GM10248 (cell line): ENCODE measurements at places on chromosomes 3 and 15.

GRCh38 chr15:90868261-90868689, at the start of gene FURIN:
Gene FURIN, plus strand, starts transcription at chr15:90868588. Its CDS starts 7,153 bp downstream, at chr15:90875741.
- no peak for DNase-seq

GRCh38 chr15:79644091-79644490, 212.0 kb downstream of the MINAR1 start:
- no peak for DNase-seq

GRCh38 chr3:190399677-190400076, 11.7 kb downstream of the CLDN16 start:
- no peak for DNase-seq

DNA sequence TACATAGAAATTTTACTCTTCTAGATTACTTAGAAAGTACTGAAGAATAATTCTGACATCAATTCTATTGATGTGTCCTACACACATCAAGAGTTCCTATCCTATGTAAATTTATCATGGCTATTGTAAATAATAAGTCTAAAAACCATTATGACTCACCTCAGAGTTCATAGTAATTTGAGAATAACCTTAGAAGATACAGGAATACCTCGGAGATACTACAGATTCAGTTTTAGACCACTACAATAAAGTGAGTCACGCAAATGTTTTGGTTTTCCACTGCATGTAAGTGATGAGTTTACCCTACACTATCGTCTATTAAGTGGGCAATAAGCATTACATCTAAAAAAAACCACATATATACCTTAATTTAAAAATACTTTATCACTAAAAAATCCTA, 74.8 kb downstream of the NR1I2 start:
- DNase-seq, result no peak

DNA sequence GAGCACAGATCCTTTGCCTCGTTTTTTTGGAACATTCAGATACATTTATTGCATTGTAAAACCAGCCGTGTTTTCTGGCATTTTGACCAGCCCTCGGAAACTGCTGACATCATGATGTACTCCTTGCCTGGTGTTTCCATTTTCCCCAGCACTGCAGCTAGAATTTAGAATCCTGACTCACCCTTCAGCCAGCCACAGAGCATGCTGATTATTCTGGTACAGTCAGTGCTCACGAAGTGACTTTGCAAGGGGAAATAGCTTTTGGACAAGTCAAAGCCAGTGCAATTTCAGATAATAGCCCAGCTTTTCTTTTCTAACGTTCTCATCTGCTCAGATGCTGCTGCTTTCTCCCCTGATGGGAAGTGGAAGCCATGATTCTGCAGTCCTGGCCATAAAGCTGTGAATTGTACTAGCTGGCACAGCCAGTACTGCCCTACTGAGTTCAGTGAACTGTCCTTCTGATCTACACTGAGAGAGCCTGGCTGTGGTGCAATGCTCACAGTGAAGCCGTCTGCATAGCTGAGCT, 12.1 kb upstream of the CNBP start:
- no peak for DNase-seq

DNA sequence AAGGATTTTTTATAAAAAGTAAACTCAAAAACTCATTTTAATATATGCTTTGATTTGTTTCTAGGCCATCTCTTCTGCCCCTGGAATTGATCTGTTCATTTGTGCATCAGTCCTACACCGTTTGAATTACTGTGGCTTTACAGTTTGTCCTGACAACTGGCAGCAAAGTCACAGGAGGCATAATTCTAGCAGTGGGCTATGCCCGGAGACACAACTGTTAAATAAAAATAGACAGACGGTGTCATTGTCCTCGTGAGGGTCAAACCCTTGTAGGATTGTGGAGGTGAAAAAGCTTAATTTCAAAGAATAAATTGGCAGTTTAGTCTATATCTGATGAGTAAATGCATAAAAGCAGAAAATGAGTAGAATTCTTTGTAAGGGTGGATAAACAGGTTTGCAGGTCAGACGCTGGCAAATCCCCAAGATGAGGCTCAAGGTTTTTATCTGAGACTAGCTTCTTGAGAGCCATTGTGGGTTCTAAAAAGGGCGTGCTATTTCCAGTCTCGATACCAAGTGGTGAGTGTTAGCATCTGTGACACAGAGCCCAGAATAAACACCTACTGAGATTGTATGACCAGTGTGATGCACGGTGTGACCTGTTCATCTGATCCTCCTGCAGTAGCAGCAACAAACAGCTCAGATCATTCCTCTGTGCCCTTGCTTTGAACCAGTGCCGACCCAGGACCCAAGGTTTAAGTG, 51.5 kb upstream of the SLCO3A1 start:
- no peak for DNase-seq

GRCh38 chr3:153285194-153285641, 123.2 kb downstream of the RAP2B start:
- DNase-seq, result no peak

- DNase-seq, result no peak
Measured at GRCh38 chr3:29141197-29141917, 139.5 kb upstream of the RBMS3 start.

- DNase-seq, result no peak
Measured at GRCh38 chr3:132348531-132348930, 31.3 kb downstream of the ACP3 start.

- DNase-seq, result no peak
Measured at GRCh38 chr3:144363856-144364255, 392.2 kb downstream of the DIPK2A start.

DNA sequence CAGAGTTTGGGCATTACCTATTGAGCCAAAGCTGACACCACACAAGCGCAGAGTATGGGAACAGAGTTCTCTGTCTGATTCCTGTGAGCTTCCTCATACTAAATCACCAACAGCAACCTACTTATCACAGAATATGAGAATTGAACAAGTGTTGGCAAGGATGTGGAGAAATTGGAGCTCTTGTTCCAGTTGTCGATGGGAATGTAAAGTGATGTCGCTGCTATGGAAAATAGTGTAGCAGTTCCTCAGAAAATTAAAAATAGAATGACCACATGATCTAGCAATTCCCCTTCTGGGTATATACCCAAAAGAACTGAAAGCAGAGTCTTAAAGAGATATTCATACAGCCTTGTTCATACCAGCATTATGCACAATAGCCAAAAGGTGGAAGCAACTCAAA, 33.4 kb downstream of the CD86 start:
- no peak for DNase-seq

GRCh38 chr15:77454265-77454664, 33.6 kb downstream of the HMG20A start:
- no peak for DNase-seq

- peak; percentile 39 for DNase-seq
Measured at GRCh38 chr15:83973816-83974215, 261.8 kb upstream of the GOLGA6L4 start.

GRCh38 chr3:126870608-126871210, 112.2 kb upstream of the PLXNA1 start:
- no peak for DNase-seq

- DNase-seq, result no peak
Measured at GRCh38 chr3:57974796-57975388, 33.3 kb upstream of the FLNB start.

- DNase-seq, result no peak
Measured at GRCh38 chr15:68517285-68517761, 61.5 kb upstream of the CORO2B start.

DNA sequence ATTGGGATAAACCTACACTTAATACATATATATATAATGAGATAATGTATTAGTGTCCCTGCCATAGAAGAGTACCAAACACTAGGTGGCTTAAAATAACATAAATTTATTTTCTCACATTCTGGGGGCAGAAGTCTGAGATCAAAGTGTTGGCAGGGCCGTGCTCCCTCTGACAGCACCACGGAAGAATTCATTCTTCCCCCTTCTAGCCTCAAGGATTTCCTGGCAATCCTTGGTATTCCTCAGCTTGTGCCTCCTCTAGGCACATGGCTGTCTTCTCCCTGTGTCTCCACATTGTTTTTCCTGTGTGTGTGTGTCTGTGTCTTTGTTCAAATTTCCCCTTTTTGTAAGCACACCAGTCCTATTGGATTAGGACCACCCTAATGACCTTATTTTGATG, 115.2 kb upstream of the AGBL1 start:
- DNase-seq, result no peak

GRCh38 chr15:36673987-36674386, 94.6 kb downstream of the CDIN1 start:
- DNase-seq, result no peak

- DNase-seq, result no peak
Measured at GRCh38 chr3:178772746-178773145, 236.5 kb downstream of the KCNMB2 start.

- DNase-seq, result no peak
Measured at GRCh38 chr15:99123713-99124451, 19.0 kb downstream of the SYNM start.

DNA sequence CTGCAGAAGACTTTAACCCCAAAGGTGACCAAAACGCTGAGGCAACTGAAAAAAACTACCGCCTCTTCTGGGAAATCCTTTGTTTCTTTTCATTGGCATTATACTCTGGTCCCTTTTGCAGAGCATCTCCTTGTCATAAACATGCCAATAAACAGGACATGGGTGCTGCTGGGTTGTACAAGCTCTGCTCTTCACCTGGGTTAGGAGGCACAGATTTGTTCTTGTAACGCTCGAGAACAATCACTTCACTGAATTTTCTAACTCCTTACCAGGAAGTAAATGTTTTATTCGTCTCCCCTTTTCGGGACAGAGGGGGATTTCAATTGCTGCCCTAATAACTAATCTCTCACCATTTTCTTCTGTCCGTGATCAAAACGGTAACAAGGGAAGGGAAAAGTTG, 1.3 kb downstream of the PLCH1 start:
- no peak for DNase-seq

GRCh38 chr3:56048331-56048730, 419.9 kb downstream of the ERC2 start:
- DNase-seq, result no peak

GRCh38 chr15:40263024-40263754, 19.7 kb downstream of the ANKRD63 start:
- DNase-seq, result no peak

DNA sequence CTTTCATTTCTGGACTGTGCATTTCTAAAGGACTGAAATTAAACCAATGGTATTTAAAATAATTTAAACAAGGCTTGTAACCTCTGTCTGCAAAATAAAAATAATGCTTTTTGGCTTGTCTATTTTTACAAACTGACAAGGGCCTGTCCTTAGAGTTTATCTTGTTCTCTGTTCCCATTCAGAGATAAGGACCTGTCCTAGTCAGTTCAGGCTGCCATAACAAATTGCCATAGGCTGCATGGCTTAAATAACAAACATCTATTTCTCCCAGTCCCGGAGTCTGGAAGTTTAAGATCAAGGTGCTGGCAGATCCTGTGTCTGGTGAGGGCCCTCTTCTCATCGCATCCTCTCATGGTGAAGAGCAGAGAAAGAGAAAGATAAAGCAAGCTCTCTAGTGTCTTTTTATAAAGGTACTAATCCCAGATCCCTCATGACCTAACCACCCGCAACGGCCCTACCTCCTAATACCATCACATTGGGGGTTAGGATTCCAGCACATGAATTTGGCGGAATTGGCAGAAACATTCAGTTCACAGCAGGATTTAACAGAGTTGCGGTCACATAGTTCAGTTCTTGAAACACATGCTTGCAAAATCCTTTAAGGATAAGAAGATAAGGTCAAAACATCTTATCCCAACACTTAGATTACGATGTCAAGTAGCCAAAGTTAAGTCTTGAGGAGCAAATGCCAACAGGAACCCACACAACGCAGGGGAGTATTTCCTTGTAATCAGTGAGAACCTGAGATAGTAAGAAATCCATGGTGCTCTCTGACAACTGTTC, 17.8 kb downstream of the KBTBD8 start:
- DNase-seq, result no peak

DNA sequence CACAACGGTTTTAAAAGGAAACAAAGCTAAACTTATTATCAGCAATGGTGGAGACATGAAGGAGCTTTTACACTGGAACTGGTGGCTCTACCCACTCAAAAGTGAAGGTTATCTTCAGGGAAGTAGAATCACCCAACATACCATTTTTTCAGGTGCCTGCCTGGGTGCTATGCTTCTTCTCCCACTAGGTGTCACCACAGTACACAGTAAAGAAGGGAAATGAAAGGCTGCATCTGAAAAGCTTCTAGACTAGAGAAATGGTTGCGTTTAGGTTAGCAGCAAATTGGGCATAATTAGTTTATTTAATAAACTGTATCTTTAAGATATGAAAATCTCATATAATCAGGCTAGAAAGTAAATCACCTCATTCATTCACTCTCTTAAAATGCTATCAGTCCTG, 47.0 kb upstream of the SELENOK start:
- peak; percentile 56 for DNase-seq

DNA sequence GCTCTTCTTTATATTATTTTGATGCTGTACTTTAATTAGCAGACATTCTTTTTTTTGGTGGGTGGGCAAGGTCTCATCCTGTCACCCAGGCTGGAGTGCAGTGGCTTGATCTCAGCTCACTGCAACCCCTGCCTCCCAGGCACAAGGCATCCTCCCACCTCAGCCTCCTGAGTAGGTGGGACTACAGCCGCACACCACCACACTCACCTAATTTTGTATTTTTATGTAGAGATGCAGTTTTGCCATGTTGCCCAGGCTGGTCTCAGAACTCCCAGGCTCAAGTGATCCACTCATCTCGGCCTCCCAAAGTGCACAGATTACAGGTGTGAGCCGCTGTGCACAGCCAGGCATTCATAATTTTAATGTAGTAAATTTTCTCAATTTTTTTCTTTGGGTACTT, 608.1 kb downstream of the ZNF385D start:
- DNase-seq, result no peak

GRCh38 chr15:78085928-78086327, 6.4 kb upstream of the SH2D7 start:
- no peak for DNase-seq

DNA sequence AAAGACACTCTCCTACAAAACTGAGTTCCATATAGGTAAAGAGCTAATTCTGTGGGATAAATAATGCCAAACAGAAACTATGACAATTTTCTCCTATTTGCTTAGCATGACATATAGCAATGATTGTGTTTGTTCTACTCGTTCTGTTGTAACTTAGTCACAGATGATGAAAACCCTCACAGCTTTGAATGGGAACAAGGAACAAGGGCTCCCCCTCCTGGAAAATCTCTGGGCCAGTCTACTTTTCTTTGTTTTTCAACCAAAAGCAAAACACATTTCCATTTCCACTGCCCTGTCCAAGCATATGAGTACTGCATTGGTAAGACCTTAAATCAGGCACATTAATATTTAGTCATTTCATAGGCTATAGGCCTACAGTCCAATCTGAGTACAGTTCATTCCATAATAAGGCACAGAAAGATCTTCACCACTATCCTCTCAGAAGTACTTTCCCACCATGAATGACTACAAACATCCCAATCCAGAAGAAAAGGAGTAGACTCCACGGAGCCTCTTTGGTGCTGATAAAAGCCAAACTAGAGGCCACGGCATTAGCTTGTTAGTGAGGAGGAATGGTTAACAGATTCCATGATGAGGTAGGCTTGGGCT, 67.1 kb downstream of the ATP8B4 start:
- DNase-seq, result peak; percentile 15
